Common myeloid progenitor, CD34-positive (primary cell): ENCODE measurements at places on chromosomes 12 and 14.
A peak's percentile ranks its signal among the peaks of the same experiment; 100 is the strongest.

- no peaks in the 10 kb centered on the region for H3K27me3 ChIP-seq
- peak; percentile 55 for DNase-seq
- H3K4me3 ChIP-seq: no peak overlapping the region
- no peaks in the 10 kb centered on the region for H3K36me3 ChIP-seq
Observed at GRCh38 chr12:89960011-89960507, 251.4 kb upstream of the ATP2B1 start.

DNA sequence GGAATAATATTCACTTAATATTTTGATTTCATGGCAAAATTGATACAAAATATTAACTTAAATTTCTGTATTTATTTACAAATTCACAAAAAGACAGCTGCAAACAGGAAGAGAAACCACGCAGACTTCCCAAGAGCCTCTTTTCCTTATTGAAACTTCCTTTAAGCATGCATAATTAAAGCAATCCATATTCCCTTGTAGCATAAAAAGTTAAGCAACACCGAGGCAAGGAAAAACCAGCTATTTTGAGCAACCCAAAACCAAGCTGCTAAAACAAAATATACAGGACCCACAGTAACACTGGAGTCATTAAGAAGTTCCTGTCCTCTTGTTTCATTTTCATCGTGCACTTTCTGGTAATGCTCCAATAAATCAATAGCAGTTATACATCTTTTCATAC is 58.0 kb downstream of the EEA1 start:
- DNase-seq: no peak
- no peaks in the 10 kb centered on the region for H3K27me3 ChIP-seq
- H3K4me1 ChIP-seq: no peaks in the 10 kb centered on the region
- no peaks in the 10 kb centered on the region for H3K36me3 ChIP-seq

GRCh38 chr14:73239393-73240241 is 2.3 kb downstream of the PAPLN start:
- H3K27me3 ChIP-seq: peaks cover 41% of the 10 kb centered on the region
- no peak overlapping the region for H3K27ac ChIP-seq
- DNase-seq: peak; percentile 60
- H3K4me1 ChIP-seq: no peaks in the 10 kb centered on the region
- peak overlapping the region; percentile 11 for H3K4me3 ChIP-seq
- no peaks in the 10 kb centered on the region for H3K36me3 ChIP-seq

GRCh38 chr14:43894534-43894933 is 612.5 kb downstream of the FSCB start:
- H3K36me3 ChIP-seq: no peaks in the 10 kb centered on the region
- H3K4me1 ChIP-seq: no peaks in the 10 kb centered on the region
- no peak overlapping the region for H3K27ac ChIP-seq
- H3K27me3 ChIP-seq: no peaks in the 10 kb centered on the region
- no peak overlapping the region for H3K4me3 ChIP-seq
- DNase-seq: peak; percentile 15

DNA sequence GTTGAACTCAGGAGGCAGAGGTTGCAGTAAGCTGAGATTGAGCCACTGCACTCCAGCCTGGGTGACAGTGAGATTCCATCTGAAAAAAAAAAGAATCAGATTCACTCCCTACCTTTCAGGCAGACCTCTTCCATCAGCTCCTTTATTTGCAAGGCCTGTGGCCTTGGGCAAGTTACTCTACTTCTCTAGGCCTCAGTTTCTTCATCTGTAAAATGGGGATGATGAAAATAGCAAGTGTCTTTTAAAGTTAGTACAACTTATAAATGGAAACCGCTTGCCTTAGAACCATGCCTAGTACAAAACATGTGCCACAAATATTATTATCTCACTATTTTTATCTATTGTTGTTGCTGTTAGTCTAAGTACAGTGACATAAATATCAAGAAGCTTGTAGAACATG is 84.3 kb downstream of the STAB2 start:
- H3K27ac ChIP-seq: no peak overlapping the region
- no peaks in the 10 kb centered on the region for H3K27me3 ChIP-seq
- H3K36me3 ChIP-seq: no peaks in the 10 kb centered on the region
